Bronchial epithelial cell (primary cell): ENCODE measurements at places on chromosomes 7 and 10. TPM values are rescaled to one million over a fixed set of nuclear protein-coding genes. Genes with fewer than 3 reads are reported as not detected.

GNAT3 gene
- total RNA-seq, result not detected in 2 replicates

DNA sequence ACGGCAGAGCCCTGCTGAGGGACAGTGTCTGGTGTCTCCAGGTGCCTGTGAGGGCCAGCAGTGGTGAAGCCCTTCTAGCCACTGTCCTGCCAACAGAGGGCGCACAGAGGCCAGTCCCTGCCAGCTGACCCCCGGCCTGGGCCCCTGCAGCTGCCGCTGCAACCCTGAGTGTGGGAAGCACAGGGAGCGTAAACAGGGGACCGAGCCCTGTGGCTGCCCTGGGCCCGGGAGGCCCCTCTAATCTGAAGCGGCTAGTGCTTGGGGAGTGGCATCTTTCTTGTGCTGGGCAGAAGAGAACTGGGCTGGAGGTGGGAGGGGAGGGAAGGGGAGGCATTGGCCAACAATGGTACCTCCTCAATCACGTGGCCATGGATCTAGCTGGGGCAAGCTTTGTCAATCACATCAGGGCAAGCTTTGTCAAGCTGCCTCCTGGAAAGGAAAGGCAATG lies 34.6 kb downstream of the TRIM8 start:
- DNase-seq, result peak; percentile 65

DNA sequence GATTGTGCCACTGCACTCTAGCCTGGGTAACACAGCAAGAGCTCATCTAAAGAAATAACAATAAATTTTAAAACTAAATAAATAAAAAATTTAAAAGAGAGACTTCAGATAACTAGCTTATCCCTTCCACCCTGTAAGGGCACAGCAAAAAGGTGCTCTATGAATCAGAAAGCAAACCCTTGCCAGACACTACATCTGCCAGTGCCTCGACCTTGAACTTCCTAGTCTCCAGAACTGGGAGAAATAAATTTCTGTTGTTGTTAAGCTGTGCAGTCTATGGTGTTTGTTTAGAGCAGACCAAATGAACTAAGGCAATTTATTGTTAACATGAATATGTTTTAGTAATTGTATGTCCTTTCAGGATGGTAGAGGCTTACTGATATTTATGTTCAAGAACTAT lies 174.9 kb upstream of the TRIM24 start:
- no peak for DNase-seq

DNA sequence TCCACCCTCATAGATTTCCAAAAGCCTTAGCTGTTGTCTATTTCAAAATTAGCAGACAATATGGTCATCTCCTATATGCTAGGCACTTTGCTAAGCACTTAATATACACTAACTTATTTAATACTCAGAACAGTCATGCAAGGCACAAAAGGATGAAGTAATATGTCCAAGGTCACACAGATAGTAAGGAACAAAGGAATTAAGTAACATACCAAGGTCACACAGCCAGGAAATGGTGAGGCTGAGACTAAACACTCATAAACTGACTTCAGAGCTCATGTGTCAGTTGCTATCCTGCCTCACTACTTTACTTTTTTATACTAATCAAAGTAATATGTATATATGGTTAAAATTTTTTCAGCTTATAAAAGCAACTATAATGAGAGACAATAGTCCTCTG lies 23.6 kb upstream of the HIBADH start:
- no peak for DNase-seq

DNA sequence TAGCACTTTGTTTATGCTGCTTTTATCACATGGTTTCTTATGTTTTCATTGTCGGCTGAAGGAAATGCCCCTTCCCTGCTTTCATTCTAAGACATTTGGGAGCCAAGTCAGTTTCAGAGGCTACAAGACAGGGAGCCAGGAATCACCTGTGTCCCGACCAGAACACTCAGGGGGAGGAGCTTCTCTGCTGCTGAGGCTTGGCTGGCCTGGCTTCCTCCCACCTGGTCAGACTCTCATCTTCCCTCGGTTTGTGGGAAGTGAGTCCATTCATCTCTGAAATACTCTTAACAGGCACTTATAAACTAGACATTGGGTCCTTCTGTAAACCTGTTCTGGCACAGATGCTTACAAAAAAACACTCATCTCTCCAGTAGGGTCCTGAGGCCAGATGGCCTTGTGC lies 19.6 kb upstream of the GOLGA7B start:
- no peak for DNase-seq

MYH16 gene
- total RNA-seq, result 0.26 and 0.53 TPM in 2 replicates

TSPAN13 gene
- total RNA-seq, result 32.6 and 41.6 TPM in 2 replicates

SFMBT2 gene
- under 0.01 TPM in 2 replicates for total RNA-seq

IFIT3 gene
- total RNA-seq, result 0.13 and 0.26 TPM in 2 replicates

DNA sequence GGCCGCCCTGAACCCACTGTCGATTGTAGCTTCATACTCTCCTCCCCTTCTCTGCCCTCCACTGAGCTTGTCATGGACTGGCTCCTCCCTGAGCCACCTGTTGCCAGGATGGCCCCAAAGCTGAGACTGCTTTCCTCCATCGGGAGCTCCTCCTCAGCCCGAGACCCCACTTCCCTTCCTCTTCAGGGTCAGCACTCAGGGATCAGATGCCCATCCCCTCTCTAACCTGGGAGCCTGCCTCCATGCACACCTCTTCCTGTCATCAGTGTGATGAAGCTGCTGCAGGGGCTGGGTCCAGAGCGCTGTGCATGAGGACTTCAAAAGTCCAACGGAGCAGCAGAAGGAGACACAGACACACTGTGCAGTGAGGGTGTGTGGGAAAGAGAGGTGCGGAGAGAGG lies 201.1 kb downstream of the WDR37 start:
- DNase-seq, result no peak

ELN gene
- total RNA-seq, result under 0.01 TPM in 2 replicates

DNA sequence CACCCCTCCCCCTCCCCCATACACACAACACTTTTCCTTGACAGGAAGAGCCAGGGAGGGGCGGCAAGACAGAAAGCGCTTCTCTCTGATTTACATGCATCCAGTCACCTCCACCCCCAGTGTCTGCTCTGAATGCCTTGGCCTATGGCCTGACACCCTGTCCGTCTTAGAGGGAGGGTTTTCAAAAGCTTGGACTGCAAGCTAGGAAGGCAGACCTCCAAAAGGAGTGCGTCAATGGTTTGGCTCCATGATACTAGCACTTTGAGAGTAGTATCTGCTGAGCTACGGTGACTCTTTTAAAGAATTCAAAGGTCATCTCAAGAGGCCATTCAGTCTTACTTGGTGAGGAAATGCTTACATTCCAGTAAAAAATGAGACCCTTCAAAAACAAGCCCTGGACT lies 20.3 kb upstream of the PAX2 start:
- no peak for DNase-seq

GRCh38 chr10:132446661-132447445 lies 49.9 kb downstream of the PWWP2B start:
- peak; percentile 79 for DNase-seq

DNAH11 gene
- total RNA-seq, result 2.6 and 4.1 TPM in 2 replicates

DNA sequence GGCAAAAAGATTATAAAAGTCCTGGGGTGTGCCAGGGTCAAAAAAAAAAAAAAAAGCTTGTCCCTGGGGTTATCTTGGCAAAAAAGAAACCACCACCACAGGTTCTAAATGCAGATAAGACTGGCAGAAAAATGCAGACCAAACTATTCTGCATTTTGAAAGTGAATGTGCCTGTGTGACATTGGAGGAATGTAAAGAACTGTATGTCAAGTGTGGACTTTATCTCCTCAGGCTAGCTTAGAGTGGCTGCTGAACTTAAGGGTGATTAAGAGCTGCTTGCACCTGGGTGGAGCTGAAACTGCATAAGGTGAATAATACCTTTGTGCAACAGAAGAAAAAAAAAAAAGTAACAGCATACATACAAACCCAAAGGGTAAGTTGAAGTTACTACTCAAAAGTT lies 1.3 kb upstream of the NAPEPLD start:
- peak; percentile 88 for DNase-seq

GRCh38 chr10:125283191-125283835 lies 123.0 kb upstream of the CTBP2 start:
- DNase-seq, result no peak
